ENCODE measurements at places on chromosomes 7 and 10. TPM values are rescaled to one million over a fixed set of nuclear protein-coding genes. Genes with fewer than 3 reads are reported as not detected.

The ITIH2 gene
- not detected for total RNA-seq

The PRRT4 gene
- 0.85 TPM for total RNA-seq

The UPK3B gene
- total RNA-seq = 1.7 TPM

The SFRP4 gene
- under 0.01 TPM for total RNA-seq

The TMEM225B gene
- total RNA-seq = 2.2 TPM

The CCL24 gene
- not detected for total RNA-seq

The GRM8 gene
- total RNA-seq = not detected

The ESYT2 gene
- 111 TPM for total RNA-seq
